A673 (cell line): ENCODE measurements at places on chromosomes 4 and X.
A peak's percentile ranks its signal among the peaks of the same experiment; 100 is the strongest.

DNA sequence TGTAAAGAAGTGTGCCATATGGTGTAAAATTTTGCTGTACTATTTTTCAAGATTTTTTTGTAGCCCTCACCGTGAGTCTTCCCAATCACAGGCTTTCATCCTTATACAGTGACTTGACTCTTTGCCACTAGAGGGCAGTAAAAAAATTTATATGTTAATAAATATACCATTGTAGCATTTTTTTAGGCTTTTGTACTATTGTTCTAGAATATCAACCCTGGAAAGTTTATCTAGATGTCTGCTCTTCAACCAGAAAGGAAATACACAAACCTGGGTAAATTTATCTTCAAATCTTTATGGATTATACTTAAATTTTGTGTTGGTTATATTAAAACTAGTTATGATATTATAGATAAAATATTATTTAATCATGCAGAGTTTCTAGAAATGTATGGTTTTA is 235.3 kb downstream of the TENM3 start:
- peak; percentile 75 for DNase-seq

- no peak for DNase-seq
Measured at GRCh38 chr4:13833171-13833804, 205.8 kb upstream of the BOD1L1 start.

DNA sequence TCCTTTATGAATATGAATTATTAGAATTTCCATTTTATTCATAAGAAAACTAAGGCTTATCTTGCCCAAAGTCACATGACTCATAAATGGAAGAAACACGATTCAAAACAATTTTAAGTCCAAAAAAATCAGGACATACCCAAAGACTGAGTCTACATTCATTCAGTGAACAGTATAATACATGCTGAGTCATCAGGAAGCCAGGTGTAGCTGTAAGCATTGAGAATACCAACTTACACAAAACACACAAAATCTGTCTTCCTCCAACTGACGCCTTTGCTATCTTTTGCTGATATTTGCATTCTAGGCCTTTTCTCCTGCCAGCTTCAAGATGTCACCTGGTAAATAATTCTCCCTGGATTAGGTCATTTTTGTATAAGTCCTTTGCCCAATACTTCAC is 520.1 kb upstream of the GALNT7 start:
- DNase-seq, result no peak

DNA sequence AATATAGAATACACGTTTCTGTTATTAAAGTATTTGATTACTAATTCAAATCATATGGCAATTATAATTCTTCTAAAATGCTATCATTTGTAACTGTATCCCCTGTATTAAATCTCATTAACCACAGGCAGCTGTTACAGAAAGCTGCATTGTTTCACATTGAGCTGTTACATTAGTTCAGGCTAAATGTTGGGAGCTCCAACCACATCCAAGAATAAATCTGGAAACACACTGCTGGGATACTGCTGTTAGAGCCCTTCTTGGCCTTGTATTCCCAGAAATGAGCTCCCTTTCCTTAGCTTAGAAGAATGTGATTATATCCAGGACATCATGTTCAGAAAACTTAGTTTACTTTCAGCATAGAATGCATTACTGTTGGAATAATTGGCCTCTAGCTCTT is 48.2 kb downstream of the GUCY1B1 start:
- DNase-seq, result no peak

DNA sequence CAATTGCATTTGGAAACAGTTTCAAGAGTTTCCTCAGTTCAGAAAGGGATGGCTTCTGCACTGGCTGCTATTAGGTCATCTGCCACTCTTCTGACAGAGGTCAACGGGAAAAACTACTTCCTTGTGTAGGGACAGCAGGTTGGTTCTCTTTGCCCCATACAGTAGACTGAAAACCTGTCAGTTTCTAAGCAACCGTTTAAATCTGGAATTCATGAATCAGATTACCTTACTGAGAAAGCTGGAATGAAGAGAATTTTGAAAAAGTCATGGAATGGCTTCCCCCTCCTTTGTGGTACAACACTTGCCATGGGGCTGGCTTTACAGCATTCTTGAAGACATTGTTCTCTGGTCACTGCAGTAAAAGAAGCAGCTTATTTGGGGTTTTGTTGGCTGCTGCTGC is 240.3 kb downstream of the IL1RAPL2 start:
- DNase-seq, result no peak

GRCh38 chrX:113391875-113392274 is 551.2 kb upstream of the AMOT start:
- no peak for DNase-seq

DNA sequence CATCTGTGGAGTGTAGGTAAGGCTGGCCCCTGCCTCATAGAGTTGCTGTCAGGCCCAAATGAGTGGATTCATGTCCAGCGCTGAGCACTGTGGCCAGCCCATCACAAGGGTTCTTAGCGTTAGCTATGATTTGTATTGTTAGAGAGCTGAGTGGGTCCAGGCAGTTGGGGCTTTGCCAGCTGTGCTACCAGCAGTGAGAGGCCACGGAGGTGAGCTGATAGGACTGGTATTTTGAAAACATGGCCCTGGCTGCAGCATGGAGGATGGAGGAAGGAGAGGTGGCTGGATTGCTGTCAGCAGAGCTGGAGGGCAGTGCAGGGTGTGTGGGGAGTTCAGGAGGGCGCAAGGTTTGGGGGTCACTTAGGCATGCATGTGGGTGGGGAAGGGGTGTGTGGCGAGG is 69.8 kb downstream of the PSAPL1 start:
- no peak for DNase-seq
